Right ventricle myocardium superior (tissue), 1 donor: ENCODE measurements at places on chromosomes 12 and 14. TPM values are rescaled to one million over a fixed set of nuclear protein-coding genes. Genes with fewer than 3 reads are reported as not detected.

GRCh38 chr12:1919284-1919683 lies 832 bp upstream of the CACNA2D4 start:
- DNase-seq = no peak

DNA sequence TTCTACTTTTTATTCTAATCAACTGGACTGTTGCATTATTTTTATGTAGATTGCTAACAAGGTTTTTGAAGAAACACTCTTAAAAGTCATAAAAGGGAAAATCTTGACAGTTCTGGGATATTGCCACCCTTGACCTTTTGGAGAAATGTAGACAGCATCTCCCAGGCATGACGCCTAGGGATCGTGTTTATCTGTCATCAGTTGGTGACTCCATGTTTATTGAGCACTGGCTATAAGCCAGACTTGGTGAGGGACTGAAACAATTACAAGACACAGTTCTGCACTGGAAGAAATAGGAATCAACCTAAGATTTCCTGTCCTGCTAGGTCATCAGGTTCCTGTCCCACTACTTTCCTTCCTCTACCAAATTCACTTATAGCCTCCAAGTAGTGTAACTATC lies 34.5 kb downstream of the HMGA2 start:
- no peak for DNase-seq

GRCh38 chr12:95435355-95435754 lies 38.6 kb upstream of the METAP2 start:
- DNase-seq = no peak

GRCh38 chr14:34059925-34060650 lies 109.2 kb upstream of the EGLN3 start:
- DNase-seq = peak; percentile 90

DNA sequence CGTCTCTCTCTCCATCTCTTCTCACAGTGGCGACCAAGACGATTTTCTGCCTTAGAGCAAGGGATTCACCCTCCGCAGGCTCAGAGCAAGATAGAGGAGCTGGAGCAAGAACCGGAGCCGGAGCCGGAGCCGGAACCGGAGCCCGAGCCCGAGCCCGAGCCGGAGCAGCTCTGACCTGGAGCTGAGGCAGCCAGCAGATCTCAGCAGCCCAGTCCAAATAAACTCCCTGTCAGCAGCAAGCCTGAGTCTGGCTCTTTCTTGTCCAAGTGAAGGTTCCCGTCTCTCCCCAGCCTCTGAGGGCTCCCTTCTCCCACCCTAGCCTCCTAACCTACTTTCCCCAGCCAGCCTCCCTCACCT lies 5.9 kb downstream of the LAG3 start:
- DNase-seq = no peak

- DNase-seq = no peak
Measured at GRCh38 chr14:64906022-64906421, 8.2 kb upstream of the CHURC1 start.

DNA sequence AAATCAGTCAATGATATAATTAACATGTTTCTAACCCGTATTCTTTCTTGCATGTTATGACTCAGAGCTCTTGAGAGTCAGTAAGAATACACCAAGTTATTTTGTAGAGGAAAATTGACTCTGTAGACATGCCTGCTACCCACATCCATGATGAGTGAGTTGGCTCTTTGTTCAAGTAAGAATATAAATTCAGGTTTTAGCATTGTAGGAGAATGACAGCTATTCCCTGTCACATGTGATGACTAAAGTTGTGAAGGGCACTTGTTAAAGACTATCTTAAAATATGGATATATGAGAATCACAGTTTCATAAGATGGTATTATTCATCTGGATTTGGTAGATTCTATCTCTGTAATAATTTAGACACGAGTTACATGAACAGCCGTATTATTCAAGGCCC lies 209.1 kb downstream of the CCDC59 start:
- DNase-seq = no peak

- no peak for DNase-seq
Measured at GRCh38 chr12:40831916-40832315, 139.7 kb downstream of the CNTN1 start.

DNA sequence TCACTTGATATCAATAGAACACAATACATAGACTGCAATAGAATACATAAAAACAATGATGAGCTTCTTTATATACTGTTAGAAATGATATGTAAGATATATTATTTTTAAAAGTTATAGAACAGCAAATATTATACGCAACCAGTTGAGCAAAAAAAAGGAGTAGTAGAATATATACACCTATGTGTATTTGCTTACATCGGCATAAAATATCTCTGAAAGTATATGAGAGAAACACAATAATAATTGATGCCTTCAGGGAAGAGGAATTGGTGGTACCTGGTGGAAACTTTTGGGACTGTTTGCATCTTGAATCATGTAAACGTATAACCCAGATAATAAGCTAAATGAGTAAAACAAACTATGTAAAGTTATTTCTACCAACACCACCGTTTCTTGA lies 418.4 kb upstream of the DCN start:
- no peak for DNase-seq

DNA sequence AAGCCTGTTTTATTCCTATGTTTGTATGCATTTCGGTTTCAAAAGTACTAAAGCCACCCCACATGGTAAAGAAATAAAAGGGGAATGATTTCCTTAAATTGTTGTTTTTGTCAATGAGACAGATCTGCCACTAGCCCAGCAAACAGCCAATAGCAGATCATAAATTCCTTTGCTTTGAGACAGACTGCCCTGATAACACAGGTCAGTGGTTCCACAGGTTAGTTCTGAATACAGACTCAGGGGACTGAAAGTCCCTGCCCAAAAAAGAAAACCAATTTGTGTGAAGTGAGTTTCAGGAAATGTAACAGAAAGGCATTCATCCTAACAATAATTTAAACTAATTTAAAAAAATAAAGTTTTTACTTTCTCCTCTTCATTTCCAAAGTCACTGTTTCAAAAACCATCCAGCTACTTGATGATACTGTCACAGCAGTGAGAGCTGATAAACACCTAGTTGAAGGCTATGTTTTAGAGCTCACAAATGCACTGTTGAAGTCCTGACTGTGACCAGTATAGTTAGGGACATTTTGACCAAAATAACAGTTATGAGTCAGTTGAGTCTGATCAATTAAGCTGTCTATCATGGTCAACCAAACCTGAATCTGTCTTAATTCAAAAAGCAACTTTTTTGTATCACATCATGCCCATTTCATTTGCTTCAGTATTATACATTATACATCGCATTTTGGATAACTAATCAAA lies 77.7 kb downstream of the LGR5 start:
- no peak for DNase-seq

DNA sequence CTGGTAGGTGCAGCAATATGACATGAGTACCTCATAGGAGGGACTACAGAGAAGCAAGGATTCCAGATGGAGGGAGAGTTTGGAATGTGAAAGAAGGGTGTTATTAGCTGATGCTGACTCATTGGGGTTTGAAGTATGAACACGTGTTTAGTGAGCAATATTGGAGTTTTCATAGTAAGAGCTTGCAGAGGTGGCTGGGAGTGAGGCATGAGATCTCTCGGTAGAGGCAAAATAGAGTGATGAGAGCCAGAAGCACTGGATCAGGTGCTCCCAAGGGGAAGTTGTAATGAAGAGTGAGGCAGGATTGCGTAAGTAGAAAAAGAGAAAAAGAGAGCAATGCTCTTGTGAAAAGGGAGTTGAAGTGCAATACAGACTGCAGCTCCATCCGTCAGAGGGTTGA lies 42.1 kb downstream of the MGST1 start:
- DNase-seq = no peak

DNA sequence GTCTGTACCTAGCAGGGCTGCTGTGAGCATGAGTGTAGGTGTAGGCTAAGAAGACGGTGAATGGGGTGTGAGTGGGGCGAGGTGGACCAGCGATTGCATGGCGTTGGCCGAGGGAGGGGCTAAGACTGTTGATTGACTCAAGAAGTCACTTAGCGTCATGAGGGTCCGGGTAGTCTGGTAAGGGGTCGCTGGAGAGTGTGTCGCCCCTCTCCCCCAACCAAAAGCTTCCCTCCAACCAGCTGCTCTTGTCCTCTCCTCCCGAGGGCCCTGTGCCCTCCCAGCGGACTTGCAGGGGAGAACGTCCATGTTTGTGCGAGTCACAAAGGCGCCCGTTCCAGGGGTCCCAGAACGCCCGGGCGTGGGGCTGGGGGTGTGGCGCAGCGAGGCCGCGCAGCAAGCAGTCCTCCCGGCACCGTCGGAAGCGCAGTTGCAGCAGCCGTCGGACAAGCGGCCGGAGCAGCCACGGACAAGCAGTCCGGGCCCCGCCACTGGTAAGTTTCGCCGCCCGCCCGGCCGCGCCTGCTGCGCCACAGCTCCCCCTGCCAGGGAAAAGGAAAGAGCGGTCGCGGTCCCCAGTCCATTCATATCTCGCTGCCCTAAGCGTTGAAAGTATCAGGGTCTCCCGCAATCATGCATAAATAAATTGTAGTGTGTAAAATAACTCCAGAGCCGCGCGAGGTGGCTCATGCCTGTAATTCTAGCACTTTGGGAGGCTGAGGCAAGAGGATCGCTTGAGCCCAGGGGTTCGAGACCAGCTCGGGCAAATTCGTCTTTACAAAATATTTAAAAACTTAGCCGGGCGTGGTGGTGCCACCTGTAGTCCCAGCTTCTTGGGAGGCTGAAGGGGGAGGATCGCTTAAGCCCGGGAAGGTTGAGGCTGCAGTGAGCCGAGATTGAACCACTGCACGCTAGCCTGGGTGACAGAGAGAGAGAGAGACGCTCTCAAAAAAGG lies at the start of gene CCDC63:
Gene CCDC63, plus strand, starts transcription at position 373 of the 952 bp plus-strand sequence. CDS start 5,968 bp downstream, outside the sequence.
- DNase-seq = peak; percentile 75

GRCh38 chr14:92690171-92691011 lies 58.0 kb downstream of the LGMN start:
- DNase-seq = no peak

- DNase-seq = no peak
Measured at GRCh38 chr12:121648458-121649028, 20.9 kb downstream of the MORN3 start.

DNA sequence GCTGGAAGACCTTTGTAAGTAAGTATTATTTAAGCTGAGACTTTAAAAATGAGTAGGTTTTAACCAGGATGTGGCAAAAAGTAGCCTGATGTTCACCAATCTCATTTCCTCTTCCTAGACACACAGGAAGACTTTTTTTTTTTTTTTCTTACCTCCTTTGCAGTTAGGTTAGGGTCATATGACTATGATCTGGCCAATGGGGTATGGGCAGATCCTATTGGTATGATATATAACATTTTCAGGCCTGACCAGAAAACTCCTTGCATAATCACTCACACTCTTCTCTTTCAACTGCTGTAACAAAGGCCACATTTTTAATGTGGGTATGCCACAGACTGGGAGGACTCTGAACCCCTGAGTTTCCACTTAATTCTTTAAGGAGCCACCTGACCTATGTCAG lies 2.7 kb upstream of the RPS6KA5 start:
- no peak for DNase-seq

DNA sequence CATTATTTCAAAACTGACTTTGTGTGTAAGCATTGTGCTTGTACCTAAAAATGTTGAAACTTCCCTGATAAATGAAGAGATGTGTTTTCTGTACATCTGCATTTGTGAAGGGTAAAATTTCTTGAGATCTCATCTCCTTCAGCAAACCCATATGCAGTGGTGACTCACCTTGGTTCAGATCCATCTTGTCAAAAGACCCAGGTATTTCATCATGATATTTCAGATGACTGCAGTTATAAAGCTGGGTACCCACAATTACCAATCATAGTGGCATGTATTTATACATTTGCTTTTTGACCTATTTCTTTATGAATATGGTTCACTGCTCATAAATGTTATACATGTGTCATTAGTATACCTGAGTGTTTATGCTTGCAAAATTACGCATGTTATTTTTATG lies 1213.6 kb downstream of the GALC start:
- DNase-seq = no peak

DNA sequence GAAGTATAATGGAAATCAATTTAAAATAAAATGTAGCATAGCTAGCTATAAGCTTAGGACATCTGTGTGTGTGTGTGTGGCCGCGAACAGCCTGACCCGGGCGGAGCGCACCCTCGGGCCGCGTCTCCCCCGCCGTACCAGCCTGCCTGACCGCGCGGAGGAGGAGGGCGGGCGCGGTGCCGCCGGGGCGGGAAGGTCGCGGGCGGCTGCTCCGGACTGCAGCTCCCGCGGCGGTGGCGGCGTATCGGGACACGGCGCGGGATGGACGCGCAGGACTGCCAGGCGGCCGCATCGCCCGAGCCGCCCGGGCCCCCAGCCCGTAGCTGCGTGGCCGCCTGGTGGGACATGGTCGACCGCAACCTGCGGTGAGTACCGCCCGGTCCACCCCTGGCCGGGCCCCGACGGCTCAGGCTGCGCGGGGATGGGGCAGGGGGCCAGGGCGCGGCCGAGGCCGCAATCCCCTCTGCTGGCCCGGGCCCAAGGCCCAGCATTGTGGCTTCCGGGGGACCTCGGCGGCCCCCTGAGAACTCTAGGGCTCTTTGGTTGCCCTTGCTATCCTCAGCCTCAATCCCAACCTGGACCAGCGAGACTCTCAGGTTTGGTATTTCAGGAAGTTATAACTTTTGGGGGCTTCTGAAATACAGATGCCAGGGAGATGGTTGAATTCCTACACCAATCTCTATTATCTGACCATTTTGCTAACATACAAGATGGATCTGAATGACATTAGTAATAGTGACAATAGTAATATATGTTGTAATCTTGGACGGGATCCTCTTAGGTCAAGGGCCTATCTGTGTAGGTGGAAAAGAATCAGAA lies at the start of gene ABHD12B:
Gene ABHD12B, plus strand, starts transcription at position 140 of the 819 bp plus-strand sequence. Its CDS starts 122 bp downstream, at position 262.
- DNase-seq = no peak

DNA sequence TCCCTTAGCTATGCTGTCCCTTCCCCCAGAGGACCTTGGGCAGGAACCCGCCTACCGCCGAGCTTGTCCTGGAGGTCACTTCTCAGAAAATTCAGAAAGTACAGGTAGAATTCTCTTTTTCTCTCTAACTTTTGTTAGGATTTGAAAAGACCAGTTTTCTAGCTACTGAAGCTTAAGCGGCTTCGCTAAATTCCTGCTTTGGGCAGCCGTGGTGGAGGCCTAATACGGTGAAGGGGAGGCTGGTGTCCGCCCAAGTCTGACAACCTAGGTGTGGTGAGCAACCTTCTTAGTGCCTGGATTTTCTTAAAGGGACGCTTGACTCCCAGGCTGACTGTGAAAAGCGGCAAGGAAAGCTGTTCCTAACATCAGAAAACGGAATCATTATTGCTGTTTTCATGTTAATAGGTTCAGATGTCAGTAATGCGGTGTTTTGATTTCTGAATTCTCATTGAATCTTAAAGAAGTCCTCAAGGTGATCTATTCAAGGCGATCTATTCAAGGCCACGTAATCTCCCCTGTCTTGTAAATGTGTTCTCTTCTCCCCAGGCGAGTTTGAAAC lies 835 bp downstream of the FGD4 start:
- no peak for DNase-seq

GRCh38 chr12:124866883-124867400 lies 3.3 kb upstream of the SCARB1 start:
- DNase-seq = no peak

Gene CLEC4D
- not detected for total RNA-seq

Gene TPPP2
- total RNA-seq = 0.81 TPM

Gene PCED1B
- 0.67 TPM for total RNA-seq

Gene IGFBP6
- total RNA-seq = 50.2 TPM

Gene ZBTB1
- 21.5 TPM for total RNA-seq

Gene TSPAN9
- total RNA-seq = 156 TPM

Gene PPM1A
- 116 TPM for total RNA-seq
